AG10803 (cell line): ENCODE measurements at places on chromosomes 5 and 9.
A peak's percentile ranks its signal among the peaks of the same experiment; 100 is the strongest.

GRCh38 chr9:18058564-18059442 is 415.1 kb upstream of the ADAMTSL1 start:
- DNase-seq = no peak

GRCh38 chr5:125549322-125549911 is 803.0 kb upstream of the ZNF608 start:
- DNase-seq = no peak

DNA sequence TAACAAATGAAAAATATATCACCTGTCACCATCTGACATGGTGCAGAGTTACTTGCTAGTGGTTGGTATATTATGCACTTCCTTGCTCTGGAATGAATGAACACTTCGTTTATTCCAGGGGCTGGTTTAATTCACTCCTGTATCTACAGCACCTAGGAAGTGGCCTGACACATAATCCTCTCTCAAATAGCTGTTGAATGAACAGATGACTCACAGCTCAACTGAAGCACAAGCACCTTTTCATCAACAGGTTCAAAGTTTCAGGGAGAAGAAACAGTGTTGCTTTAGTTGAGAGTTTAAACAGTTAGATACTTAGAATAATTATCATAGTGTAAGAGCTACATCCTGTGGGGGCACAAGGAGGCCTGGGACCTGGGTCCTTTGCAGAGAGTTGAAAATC is 135.0 kb upstream of the DAP start:
- no peak for DNase-seq

DNA sequence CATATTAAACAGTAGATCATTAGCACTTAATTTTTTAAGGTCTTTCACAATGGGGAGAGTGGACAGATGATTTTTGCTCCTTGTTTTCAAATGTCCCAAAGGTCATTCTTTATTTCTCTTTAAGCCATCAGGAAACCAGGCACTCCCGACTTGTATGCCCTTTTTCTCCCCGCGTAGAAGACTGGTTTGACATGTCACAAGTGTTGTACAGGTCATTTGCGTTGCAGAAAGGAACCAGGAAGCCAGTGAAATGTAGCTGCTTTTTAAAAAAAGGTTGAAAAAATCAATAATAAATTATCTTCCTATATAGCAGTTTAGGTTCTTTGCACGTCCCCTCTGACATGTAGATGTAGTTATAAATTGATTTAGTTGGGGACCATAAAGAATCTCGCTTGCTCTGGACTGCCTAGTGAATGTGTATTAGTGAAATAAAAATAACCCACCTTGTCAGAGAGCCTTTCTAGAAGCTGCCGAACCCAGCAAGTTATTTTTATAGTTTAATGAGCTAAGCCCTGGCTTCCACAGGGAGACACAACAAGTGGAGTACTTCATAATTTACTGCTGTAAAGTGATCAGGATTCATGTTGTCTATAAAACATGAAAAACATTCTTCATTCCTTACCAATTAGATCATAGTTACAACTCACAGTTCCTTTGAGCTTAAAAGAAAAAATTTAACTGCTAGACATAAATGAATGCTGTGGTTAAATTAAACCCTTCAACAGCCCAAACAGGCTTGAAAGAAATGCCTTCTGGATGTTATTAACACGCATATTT is 404.6 kb downstream of the CSNK1G3 start:
- peak; percentile 95 for DNase-seq

DNA sequence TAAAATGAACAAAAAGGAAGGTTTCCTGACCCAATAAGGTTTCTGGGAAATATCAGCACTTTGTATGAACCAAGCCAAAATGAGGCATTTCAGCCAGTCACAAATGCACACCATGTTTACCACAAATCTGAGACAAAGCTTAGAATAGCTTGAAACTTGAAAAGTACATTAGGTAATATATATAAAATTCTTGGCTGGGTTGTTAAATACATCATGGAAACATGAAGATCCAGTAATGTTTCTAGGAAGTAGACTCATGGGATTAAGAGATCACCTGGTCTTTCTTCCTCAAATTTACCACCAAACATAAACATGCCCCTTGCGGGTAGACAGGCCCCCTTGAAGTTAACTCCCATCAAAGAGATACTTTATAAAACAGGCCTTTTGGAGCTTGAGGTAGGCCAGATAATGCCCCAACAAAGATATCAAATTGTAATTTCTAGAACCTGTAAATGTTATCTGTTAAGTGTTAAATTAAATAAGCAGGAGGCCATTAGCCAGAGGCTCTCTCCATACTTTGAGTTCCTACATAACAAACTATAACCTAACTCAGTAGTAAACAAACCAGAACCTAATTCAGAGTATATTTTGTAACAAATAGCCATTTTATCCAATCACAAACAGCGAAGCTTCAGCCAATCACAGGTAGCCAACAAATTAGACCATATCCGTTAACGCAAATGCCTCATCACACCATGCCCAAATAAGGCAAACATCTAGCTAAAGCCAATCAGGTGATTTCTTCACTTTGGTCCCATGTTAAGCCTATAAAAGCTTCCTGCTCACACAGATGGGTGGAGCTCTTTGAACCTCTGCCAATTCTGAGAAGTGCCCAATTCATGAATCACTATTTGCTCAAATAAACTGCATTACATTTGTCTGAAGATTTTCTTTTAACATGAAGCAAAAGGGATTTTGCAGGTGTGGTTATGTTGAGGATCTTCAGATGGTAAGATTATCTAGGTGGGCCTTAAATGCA is 127.9 kb upstream of the TARS1 start:
- peak; percentile 81 for DNase-seq

GRCh38 chr9:34139477-34140146 is 13.1 kb upstream of the DCAF12 start:
- peak; percentile 89 for DNase-seq

DNA sequence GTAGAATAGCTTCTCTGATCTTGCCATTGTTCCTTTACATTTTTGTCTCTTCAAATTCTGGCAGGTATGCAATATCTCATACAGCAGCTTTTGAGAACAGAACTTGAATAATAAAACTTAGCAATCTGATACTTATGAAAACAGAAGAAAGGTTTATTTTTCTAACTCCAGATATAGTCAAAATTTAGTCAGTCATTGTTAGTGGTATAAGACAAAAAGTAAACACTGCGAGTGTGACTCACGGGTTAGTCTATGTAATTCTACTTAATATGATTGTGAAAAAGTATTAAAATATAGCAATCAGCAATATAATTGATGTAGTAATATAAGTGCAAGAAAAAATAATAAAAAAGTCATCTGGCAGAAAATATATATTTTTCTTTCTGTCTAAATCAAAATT is 910.4 kb downstream of the DNAH5 start:
- no peak for DNase-seq
